ENCODE measurements at places on chromosomes 2 and 18. TPM values are rescaled to one million over a fixed set of nuclear protein-coding genes. Genes with fewer than 3 reads are reported as not detected.

DNA sequence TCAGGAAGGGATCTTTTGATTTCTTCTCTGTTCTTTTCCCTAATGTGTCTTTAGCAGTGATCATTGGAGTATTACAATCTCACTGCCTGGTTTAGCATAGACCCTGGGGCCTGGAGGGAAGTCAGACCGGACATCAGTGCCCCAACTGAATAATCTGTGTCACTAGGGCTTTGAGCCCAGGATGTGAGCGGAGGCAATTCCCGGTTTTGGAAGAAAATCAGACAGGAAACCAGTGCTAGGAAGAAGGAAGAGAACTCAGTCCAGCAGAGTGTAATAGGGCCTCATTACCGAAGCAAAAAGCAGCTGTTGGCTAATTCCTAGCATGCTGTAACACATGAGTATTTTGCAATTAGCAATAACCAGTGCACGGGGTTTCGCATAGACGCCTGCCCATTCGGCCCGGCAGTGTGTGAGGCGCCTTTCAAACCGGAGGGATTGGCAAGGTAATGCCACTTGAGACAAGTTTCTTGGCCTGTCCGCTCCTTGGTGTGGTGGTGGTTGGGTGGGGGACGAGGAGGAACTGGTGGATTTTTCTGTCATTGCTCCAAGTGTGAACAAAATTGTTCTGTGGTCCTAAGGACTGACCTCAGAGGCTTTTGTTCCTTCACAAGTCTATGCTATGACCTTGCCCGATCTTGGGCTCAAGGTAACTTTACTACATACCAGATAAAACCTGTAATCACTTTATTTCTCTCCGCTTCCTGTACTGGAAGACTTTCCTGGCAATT lies 2.8 kb downstream of the FOSL2 start:
- DNase-seq, result no peak

GRCh38 chr2:9100080-9100876 lies 96.8 kb upstream of the MBOAT2 start:
- no peak for DNase-seq

GRCh38 chr18:24940416-24940815 lies 411.6 kb downstream of the ZNF521 start:
- DNase-seq, result no peak

DNA sequence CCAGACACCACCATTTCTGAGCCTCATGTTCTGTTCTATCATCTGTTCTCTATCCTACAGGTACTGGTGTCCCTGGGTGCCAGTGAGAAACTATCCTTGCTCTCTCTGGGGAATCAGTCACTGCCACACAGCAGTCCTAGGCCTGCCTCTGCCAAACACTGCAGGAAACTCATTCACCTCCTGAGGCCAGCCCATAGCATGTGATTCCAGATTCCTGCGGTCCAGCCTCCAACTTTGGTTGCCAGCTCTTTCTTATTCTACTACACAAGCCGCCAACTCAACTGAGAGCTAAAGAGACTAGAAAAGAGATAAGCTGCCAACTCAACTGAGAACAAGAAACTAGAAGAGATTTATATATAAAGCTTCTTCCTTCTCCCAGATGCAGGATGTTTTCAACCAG lies 8.8 kb upstream of the TTLL4 start:
- no peak for DNase-seq

DNA sequence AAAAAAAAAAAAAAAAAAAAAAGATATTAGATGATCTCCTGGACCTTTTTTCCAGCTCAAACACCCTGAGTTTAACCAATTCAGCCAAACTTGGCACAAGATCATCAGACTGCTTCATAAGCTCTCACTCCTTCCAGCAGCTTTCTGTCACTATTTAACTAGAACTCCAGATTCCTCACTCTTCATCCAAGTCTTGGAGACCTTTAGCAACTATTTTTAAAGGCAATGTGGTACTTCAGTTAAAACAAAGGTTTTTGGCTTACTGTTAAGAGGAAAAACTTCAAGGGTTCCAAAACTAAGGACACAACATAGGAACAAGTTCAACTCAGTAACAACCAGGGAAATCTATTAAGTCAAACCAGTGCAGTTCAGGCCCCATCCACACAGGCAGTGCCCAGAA lies 23.2 kb downstream of the LAMA1 start:
- no peak for DNase-seq

DNA sequence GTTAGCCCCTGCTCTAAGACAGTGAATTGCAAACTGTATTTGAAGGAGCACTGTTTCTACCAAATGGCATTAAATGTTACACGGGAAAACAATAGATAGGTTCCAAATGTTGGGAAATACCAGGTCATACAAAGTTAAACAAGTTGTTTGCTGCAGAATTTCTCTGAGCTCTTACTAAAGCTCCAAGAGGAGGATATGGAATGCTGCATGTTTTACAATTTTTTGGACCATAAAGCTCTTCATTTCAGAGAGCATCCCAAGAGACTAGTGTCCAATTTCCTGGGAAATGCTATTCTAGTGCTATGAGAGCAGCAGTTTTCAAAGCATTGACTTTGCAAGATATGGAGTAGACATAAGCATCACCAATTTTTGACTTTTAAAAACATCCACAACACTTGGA lies 155.6 kb upstream of the CCDC68 start:
- DNase-seq, result no peak

- peak; percentile 69 for DNase-seq
These were observed 37.4 kb downstream of the ZNF236 start for GRCh38 chr18:76859474-76860339.

DNA sequence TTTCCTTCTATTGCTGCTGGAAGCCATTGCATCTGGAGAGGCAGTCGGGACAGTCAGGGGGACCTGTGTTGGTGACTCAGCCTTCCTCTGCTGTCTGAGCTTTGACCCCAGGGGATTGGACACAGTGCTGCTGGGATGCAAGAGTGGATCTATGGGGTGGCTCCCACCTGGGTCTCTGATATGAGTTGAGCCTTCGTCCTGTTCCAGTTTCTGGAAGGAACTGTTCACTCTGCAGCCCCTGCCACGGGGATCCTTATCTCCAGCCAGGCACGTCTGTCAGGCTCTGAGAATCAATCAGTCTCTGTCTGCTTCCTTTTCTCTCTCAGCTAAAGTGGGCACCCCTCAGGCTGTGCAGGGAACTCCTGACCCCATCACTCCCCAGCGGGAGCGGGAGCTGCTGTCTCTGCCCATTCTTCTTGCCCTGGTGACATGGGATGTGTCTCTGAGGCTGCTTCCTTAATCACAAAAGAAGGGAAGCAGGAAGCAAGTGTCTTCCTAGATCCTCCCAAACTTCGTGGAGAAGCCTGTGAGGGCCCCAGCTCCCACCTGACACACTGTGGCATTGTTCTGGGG lies 51.7 kb downstream of the ARHGAP28 start:
- DNase-seq, result no peak

DNA sequence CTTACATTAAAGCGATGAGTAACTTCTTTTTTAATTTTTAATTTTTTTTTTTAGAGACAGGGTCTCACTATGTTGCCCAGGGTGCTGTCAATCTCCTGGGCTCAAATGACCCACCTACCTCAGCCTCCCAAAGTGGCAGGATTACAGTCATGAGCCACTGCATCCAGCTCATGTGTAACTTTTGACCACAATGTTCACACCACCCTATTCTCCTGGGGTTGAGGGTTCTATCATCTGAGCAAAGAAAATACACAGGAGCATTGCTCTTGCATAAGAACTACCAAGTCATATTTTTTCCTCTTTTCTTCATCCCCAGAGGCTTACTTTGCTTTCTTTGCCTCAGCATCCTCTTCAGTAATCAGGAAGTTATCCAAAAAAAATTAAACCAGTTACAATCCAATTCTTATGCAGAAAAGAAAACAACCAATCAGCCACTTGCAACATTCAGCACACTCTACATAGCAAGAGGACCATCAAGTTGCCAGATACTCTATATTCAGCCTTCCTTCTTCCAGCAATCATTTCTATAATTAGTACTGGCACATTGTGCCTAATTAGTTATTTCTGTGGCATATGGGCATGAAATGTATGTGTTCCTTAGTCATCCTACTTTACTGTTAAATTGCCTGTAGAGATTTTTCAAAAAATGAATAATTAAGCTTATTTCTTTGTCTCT lies 345.6 kb downstream of the AKAIN1 start:
- DNase-seq, result no peak

DNA sequence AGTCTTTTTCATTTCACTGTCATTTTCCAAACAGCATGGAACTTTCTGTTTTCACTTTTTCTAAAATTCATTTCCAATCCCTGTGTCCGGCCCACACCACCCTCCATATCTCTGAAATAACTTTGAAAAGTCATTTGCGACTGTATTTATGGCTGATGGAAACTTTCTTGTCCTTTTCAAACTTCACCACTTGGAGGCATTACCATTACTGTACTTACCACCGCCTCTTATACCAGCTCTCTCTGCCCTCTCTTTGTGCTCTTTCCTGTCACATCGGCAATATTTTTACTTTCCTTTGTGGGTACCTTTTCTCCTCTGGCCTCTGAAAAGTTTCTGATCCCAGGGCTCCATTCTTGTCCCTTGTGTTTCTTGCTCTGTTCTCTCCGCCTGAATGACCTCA lies 39.5 kb upstream of the IL1RL1 start:
- no peak for DNase-seq

DNA sequence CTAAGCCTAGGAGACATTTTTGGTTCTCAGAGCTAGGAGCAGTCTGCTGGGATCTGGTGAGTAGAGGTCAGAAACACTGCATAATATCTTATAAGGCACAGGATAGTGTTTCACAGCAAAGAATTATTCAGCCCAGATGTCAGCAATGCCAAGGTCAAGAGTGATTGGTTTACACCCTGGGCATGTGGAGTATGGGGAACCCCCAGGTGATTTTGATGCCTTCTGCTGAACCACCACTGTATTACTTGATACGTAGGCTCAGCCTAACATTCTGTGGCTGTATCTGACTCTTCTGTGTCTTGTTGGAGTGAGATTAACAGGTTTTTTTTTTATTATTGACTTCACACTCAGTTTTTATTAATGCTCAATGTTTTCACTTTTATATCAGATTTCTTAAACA lies 6.0 kb downstream of the DDX18 start:
- DNase-seq, result peak; percentile 70

DNA sequence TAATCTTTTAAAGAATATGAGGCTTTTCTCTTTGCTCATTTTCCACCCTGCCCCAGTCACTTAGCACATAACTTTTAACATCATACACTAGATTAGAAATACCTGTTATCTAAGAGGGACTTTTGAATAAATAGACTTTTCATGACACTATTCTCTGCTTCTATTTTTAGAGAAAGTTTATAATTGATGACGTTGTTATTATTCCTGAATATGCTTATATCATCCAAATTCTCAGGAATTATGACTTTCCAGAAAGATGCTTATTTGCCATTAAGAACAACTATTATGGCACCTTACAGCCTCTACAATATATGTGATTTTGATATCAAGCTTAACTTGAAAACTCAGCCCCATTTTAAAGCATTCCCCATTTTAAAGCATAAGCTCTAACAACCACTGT lies 11.4 kb downstream of the TMEFF2 start:
- DNase-seq, result no peak

DNA sequence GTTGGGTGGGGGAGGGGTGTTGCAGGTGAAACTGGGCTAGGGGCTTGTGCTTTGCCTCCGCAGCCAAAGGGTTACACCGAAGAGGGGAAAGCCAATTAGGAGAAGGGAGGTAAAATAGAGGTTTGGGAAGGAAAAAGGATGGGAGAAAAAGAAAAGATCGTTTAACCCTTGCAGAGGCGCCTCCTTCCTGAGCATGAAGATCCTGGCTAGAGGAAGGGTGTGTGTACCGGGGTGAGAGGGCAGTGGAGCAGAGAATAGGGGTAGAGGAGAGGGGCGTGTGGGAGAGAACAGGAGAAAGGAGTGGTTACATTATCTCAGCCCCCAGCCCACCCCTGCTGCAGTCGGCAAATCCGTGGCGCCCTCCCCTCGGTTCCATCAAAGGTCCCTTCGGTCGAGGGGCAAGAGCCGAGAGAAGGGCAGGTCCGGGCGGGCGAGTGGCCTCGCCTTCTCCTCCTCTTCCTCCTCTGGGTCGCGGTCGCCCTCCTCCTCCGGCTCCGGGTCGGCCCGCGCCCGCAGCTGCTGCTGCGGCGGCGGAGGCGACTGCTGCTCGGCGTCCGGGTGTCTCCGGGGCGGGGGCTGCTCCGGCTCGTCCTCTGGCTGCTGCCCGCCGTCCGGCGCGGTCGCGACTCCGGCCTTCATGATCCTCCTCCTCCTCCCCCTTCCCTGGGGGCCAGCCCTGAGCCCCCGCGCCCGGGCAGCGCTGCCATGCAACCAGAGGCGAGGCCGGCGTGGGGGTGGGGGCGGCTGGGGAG lies 1.1 kb downstream of the MARCHF4 start:
- DNase-seq, result no peak

GRCh38 chr2:56191617-56192016 lies 7.8 kb downstream of the CCDC85A start:
- no peak for DNase-seq

DNA sequence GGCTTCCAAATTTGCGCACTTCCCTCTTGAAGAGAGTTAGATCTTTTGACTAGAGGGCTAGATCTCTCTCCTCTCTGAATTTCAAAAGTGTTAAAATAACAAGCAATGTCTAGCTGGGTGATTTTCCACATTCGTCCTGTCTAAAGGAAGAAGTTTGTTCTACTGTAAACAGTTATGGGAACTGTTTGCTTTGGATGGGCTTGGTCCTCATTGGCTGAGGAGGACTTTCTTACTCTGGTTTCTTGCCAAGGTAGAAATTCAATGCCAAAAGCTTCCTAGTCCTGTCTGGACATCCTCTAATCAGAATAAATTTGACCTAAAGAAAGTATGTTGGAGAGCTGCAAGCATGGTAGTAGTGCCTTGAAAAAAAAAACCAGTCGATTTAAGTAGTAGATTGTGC lies 47.4 kb upstream of the RAPH1 start:
- no peak for DNase-seq

DNA sequence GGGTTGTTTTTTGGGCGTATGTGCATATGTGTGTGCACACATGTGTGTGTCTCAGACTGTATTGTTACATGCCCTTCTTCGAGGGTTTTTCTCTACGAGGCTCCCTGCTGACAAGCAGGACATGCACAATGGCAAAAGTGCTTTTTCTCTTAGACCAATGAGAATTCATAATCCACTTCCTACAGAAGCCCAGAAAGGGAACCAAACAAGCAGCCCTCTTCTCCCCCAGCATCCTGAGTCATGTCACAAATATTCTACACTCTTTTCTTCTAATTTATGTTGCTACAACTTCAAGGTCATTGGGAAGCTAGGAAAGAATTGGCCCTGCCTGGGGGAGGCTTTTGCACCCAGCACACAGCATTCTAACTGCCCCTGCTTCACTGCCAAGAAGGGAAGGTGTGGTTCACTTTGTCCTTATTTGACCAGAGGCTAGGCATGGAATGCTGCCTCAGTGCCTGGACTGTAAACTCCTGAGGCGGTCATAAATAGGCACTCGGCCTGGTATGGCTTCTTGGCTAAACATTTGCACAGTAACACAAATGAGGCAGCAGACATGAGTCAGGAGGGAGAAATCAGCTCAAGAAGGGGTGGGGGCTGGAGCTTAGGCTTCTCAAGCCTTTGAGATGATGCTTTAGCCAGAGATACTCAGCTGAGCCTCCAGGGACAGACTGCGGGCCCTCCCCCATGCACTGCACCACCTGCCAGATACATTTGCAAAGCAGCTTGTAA lies 92.7 kb upstream of the KLF7 start:
- no peak for DNase-seq

- DNase-seq, result no peak
These were observed 73.6 kb upstream of the RBM44 start for GRCh38 chr2:237724811-237725478.

PLGLB2 gene
- total RNA-seq, result not detected

MSTN gene
- not detected for total RNA-seq

RTN4 gene
- 85.0 TPM for total RNA-seq

PRADC1 gene
- total RNA-seq, result 12.4 TPM

LOXHD1 gene
- 0.11 TPM for total RNA-seq

REG3A gene
- not detected for total RNA-seq
